ENCODE measurements at places on chromosomes 5 and 9.

DNA sequence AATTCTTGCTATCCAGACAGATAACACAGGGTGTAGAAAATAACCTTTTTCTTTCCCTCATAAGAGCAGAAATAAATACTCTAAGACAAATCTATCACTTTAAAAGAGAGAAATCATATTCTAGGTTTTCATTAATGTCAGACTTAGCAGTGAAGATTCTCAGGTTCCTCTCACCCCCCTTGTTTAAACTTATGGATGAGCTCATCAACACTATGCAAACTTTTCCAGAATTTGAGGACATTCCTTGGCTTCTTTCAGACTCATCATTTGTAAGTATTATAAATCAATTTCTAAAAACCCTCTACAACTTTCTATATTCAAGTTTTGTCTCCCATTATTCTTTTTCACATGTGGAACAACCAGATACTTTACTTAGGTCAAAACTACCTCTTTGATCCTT, 374.9 kb upstream of the TRPC7 start:
- no peak for DNase-seq

- no peak for DNase-seq
Measured at GRCh38 chr5:57349214-57349613, 133.4 kb downstream of the ACTBL2 start.

DNA sequence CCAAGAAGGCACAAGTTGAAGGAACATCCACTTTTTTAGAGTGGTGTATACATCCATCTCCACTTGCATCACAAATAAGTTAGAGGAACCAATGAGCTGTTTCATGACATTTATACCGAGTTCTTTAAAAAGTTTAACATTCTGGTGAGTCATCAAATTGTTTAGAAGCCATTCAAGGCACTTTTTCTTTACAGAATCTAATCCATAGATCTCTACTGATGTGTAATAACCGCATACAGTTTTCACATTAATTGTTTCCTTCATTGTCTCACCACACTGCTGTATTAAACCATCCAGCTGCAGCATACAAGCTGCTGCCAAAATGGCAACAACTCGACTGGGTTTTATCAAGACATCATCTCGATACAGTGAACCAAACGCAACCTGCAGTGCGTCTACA, 744 bp downstream of the GMCL2 start:
- no peak for DNase-seq

GRCh38 chr9:13279284-13280141, at the start of gene MPDZ:
MPDZ (minus strand) TSS chr9:13279692; CDS start chr9:13250315, 29,377 bp downstream.
- peak; percentile 33 for DNase-seq

DNA sequence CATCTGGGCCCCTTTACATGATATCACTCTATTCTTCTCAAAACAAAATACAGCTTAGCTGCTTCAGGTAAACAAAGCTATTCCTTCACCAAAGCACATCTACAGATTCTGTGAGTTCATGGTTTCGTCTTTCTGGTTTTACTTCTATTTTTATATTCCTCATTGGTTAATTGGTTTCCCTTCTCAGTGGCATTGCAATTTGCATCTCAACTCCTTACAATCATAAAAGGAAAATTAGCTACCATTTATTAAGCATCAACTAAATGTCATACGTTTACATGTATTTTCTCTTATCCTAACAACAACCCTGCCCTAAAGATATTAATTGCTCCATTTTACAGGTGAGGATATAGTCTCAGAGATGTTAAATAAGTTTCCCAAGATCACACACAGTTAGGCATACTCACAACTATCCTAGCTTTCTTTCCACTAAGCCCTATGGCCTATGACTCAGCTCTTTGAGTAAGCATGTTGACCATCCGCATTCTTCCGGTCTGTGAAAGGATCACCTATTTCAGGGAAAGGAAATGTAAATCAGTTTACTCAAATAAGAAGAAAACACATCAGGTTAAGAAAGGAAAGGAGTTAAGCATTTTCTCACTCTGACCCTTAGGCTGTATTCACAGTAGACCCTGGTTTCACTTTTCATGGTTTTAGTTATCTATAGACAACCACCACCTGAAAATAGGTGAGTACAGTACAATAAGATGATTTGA, 146.1 kb downstream of the CAAP1 start:
- DNase-seq: no peak

DNA sequence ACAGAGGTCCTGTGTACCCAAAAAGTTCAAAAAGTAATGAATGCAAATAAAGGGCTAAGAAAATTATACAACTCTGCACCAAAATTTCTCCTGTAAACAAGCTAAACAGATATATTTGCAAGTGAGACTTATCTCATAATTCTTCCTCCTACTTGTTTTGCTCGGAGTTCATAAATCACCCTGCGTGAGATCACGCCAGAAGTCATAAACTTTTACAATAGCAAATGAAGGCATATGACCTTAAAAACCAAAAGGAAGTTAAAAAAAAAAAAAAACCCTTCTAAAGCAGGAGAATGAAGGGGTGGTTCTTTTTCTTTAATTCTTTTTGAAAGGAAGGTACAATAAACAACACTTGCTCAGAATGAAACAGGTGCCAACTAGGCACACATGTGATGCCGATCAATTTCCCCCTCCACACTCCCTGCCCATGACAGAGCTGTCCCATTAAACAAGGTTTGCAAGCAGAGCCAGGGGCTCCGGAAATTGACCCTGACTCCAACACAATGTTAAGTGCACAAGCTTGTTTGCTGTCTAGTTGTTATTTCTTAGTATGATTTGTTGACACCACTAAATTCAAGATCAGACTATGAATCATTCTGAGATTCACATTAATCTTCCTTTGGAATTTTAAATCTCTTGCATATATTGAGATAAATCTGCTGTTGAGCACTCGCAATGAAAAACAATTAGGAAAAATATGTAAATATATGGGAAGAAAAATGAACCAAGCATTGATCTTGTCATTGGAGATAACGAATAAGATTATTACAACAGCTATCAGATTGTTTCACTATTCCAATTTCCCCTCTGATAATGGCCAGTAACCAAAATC, 46.3 kb downstream of the DROSHA start:
- no peak for DNase-seq

- no peak for DNase-seq
Measured at GRCh38 chr9:112174965-112175795, at the start of gene SUSD1. SUSD1 (minus strand) TSS chr9:112175297; CDS start chr9:112175235, 62 bp downstream.

DNA sequence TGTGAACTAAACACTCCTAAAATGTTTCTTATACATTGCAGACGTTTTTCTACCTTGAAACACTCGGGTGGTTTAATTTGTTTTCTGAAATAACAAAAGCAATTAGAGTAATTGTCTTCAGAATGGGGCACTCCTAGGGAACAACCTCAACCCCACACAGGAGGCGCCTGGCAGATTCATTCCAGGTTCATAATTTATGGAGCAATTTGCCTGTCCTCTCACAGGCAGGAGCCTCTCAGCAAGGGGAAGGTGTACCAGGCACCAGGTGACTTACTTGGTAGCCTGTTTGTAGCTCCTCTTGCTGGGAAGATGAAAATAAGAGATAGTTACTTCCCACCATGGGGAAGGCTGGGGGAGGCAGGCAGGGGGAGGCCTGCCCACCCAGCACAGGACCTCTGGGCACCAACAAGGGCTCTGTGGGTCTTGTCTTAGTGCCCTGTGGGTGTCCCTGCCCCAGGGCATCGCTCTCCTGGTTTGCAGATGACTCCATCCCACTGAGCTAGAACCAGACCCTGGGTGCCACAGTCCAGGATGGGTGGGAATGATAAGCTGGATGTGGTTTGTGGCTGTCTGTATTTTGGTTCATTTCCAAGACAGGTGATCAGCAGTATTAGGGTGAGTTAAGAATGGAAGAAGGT, 144.4 kb downstream of the FSTL4 start:
- no peak for DNase-seq

GRCh38 chr9:15831384-15831783, 278.5 kb downstream of the CCDC171 start:
- no peak for DNase-seq

GRCh38 chr9:120865809-120866208, 11.2 kb downstream of the PHF19 start:
- no peak for DNase-seq

GRCh38 chr9:27117489-27118135, 8.6 kb downstream of the TEK start:
- no peak for DNase-seq

GRCh38 chr9:107650321-107650720, 160.8 kb upstream of the KLF4 start:
- no peak for DNase-seq

DNA sequence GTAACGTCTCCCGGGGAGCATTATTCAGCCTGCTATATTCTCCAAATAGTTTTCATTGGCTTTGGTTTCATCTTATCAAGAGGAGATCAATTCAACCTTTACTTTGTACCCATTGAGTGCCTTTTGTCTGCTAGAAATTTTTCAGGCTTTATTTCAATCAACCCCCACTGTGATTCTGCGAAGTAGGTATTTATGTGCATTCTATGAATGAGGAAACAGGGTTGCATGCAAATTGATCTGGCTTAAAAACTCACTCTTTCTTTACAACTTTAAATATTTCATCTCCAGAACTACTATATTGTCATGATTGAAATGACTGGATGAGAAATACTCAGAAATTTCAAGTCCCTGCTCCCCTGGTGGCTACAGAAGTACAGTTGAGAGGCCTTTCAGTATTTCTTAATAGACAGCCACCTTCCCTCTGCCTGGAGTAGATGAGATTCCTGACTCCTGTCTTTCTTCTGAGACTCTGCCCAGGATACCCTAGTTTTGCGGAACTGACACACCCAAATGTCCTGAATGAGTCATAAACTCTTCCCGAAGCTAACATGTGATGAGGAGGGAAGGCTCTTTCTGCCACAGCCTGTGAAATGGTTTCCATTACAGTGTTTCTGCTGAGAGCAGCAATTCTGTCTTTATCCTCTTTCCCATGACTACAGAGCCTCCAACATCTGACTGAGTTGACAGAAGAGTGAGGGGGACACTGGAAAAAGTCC, 52.6 kb upstream of the TNC start:
- DNase-seq: no peak

DNA sequence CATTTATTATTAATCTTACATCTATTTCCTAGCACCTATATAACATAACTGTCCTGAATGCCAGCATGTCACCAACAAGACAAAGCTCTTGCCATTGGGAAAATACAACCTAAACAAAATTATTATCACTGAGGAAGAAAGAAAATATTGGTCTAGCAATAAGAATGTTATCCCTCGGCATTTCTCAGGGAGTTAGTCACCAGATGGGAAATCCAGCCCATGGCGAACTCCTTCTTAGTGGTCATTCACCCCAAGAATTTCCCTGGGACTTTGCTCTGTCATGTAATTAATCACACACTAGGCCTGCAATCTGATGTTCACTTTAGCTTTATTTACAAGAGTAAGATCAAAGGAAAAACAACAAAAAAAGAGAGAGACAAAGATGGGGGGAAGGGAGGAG, 56.1 kb upstream of the TAS2R1 start:
- DNase-seq: no peak

- DNase-seq: no peak
Measured at GRCh38 chr5:124660229-124661093, 86.0 kb downstream of the ZNF608 start.

DNA sequence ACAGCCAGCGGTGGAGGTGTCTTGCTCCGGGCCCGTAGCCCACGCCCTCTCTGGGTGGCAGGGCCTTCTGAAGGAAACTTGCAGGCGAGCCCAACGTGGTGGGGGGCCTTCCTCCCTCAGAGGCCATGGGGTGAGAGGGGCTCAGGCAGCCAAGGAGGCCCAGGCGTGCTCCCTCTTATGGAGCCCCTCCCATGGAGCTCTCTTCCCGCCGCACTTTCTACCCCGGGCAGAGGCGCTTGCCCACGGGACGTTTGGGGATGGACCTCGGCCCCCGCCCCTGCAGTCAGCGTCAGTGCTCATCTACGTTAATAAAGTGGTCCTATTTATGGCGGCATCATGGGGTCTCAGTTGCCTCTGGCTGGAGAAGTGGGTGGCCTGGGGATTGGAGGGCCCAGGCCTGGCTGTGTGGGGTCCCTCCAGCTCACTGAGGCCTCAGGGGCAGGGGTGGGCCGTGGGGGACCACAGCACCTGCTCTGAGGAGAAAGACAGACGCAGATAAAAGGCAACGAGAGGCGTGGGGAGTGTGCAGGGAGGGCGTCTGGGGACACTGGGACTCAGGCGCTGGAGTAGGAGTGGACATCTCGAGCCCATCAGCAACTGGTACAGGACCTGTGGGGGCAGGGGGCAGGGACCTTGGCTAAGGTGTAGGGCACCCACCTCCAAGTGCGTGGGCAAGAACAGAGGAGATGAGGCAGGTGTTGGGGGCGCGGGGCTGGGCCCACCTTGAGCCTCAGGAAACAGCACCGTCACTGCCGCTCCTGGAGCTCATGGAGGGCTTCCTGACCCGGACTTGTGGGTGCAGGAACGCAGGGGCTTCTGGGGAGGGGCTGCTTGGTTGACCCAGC, 33.8 kb downstream of the FAM163B start:
- DNase-seq: no peak

- DNase-seq: no peak
Measured at GRCh38 chr5:67431191-67431590, 234.6 kb upstream of the CD180 start.

DNA sequence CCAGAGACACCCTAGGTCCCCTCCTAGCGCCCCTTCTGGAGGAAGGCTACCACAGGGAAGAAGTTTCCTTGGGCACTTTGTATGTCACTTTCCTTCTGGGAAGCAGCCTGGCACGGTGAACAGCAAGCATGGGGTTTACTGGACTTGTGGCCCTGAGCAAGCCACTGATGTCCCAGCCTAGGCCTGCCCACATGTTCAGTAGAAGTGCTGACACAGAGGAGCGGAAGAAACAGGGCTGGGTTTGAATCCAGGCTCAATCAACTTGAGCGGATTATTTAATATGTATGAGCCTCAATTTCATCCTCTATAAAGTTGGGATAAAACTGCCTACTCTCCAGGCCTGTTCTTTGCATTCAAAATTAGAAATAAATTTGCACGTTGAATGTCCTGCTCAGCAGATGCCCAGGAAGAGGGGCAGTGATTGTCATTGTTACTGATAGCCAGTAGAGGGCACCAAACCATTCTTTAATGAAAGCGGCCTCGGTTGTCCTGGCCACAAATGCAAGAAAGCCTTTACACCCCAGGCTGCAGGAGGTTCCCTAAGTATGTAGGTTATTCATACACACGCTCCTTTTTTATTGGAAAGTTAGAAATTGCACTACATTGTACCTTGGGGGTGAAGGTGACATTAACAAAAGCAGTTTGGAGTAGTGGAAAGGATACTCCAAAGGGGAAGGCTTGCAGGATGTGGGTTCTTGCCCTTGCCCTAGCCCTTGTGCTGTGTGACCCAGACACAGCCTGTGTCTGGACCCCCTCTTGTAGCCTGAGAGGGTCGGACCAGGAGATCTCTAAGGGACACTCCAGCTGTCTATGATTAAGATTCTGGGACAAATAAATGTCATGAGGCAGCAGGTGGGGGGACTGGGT, 13.4 kb upstream of the XPA start:
- DNase-seq: peak; percentile 25

GRCh38 chr5:170562875-170563228, 59.0 kb downstream of the KCNIP1 start:
- no peak for DNase-seq

GRCh38 chr5:139137697-139138096, 60.5 kb downstream of the SIL1 start:
- DNase-seq: peak; percentile 22

Data from C1 segment of cervical spinal cord (tissue), 14 donors.